ENCODE measurements at places on chromosomes 13 and 19.

DNA sequence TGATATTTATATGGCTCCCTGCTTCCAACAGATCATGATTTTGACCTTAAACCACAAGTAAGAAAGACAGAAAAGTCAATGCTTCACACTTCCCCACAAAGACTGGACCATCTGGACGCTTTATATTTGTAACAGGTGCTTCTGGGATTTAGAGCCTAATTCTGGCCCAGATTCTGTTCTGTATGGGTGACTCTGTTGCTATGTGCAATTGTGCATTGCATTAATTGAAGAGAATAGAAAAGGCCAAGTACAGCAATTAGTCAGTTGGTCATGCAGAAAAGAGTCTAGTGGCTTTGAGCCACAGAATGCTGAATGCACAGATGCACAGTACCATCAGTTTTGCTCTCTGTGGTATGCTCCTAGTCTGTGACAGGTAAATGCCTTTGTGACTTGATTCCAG is 657.4 kb upstream of the ATXN8OS start:
- DNase-seq = no peak

GRCh38 chr19:47073574-47073973 is 25.1 kb upstream of the TMEM160 start:
- no peak for DNase-seq

DNA sequence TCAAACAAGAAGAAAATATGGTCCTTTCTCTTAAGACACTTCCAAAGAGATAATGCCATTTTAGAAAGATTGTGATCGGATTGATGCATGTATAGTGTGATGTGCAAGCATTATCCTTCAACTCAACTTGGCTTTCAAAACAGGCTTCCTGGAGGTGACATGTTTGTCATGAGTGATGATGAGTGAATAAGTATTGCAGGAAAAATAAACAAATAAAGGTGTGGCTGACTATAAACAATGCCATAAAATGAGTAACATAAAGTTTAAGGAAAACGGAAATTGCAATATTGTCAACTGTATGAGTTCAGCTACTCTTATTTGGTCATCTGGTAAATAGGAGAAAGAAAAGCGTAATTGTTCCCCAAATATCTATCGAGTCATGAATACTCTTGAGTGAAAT is 1283.7 kb downstream of the PCDH9 start:
- DNase-seq = no peak

- DNase-seq = no peak
Measured at GRCh38 chr13:75635828-75636435, at the start of gene LMO7. LMO7 (plus strand) TSS chr13:75636330; CDS start chr13:75636658, 328 bp downstream.

GRCh38 chr19:49331616-49332055 is 3.6 kb upstream of the CD37 start:
- DNase-seq = no peak

GRCh38 chr19:8615813-8616596 is 5.5 kb upstream of the ADAMTS10 start:
- DNase-seq = no peak

DNA sequence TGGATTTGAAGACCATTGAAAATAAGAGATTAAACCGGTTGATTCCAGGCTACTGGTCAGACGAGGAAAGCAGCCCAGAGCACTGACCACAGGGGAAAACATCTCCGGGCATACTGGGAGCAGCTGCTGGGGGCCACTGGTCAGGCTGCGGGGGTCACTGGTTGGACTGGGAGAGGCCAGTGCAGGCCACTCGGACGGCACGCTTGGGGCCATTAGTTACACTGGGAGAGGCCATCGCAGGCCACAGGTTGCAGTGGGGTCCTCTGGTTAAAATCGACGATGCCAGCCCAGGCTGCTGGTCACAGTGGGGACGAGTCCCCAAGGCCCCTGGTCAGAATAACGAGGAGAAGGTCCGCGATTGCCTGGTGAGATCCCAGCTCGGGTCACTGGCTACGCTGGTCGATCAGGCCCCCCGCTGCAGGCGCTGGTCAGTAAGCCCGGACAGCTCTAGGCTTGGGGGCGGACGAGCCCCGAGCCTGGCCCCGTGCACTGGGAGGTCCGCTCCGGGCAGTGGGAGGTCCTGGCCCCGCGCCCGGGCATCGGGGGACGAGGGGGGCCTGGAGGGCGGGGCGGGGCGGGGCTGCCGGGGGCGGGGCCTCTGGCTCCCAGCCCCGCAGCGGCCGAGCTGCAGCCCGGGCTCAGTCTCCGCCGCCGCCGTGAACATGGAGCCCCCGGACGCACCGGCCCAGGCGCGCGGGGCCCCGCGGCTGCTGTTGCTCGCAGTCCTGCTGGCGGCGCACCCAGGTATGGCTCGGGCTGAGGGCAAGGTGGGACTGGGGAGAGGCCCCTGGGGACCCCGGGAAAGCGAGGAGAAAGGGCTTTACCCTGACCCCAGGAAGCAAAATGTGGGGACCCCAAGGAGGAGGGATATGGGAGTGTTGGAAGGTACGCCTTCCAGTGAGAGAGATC is at the start of gene BCAM:
TSS of gene BCAM (plus strand) at position 641 of the 909 bp plus-strand sequence. CDS start at position 663, 22 bp downstream.
- no peak for DNase-seq

DNA sequence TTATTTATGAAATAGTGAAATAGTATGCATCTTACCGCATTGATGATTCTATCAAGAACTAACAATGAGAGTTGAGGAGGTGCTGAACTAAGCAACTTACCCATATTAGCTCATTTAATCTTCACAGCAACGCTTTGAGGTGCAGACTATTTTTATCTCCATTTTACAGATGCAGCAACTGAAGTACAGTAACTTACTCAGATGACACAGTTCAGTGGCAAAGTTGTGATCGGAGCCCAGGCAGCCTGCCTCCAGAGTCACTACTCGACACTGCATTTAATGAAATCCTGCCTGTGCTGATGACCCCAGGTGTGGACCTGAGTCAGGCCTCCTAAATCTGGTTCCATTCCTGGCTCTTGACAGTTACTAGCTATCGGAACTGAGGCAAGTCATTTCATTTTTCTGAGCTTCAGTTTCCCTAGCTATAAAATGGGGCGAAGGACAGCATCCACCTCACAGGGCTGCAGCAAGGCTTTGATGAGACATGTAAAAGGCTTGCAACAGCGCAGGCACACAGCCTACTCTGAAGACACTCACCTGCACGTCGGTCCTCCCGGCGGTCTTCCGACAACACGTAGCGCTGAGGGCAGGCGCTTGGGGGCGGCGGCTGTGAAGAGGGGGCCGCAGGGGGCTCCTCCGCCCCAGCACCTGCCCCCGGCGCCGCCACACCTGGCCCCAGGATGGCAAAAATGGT is 1.5 kb downstream of the MYPOP start:
- no peak for DNase-seq

DNA sequence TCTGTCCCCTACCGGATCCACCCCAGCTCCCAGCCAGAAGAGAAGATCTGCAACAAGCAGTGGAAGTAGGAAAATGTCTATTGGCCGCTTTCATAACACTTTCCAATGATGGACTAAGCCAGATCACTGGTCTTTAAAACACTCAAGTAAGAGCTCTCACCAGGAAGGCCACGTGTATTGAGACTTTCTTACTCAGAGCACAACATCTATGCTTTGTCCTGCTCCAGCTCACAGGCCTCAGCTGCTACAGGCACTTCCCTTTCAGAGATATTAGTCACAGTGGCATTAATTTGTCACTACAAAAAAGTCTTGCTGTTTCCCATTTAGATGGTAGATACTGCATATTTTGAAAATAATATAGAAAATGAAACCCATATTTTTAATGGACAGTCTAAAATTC is 164.2 kb downstream of the ABCC4 start:
- no peak for DNase-seq

DNA sequence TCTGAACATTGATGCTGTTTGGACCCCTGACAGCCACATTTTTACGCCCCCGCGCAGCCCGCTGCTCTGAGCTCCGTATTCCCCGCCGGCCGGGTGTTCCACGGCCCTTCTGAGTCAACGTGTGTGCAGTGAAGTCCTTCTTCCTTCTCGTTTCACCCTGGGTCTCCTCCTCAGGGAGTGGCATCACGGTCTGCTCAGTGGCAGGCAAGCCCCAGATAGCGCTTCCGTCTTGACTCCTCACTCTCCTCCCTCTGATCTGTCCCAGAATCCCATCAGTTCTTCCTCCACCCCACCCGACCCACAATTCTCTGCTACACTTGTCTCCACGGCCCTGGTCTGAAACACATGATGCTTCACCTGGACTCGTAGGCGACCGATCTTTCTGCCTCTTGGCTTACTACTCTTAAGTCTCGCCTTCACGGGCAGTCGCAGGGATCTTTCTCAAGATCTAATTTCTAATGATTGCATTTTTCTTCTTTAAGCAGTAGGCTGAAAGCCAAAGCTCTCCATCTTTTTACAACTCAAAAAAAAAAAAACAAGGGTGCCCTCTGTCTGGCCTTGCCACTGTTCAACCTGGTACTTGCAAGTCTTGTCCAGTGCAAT is 33.9 kb downstream of the CCNE1 start:
- no peak for DNase-seq

- DNase-seq = no peak
Measured at GRCh38 chr13:86882835-86883234, 788.3 kb upstream of the SLITRK5 start.

GRCh38 chr19:47036097-47036651 is 12.2 kb downstream of the TMEM160 start:
- no peak for DNase-seq

DNA sequence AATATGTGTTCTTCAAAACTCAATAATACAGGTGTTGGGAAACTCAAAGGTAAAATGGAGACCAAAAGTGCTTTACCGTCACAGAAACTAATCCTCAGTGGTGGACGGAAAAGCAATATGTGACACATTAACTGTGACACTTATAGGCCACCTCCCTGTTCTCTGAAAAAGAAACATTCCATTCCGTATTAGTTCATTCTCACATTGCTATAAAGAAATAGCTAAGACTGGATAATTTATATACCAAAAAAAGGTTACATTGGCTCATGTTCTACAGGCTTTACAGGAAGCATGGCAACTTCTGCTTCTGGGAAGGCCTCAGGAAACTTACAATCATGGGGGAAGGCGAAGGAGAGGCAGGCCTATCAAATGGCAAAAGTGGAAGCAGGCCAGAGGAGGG is 435.3 kb upstream of the HTR2A start:
- DNase-seq = no peak

GRCh38 chr19:4385291-4386040 is 14.9 kb downstream of the SH3GL1 start:
- no peak for DNase-seq

DNA sequence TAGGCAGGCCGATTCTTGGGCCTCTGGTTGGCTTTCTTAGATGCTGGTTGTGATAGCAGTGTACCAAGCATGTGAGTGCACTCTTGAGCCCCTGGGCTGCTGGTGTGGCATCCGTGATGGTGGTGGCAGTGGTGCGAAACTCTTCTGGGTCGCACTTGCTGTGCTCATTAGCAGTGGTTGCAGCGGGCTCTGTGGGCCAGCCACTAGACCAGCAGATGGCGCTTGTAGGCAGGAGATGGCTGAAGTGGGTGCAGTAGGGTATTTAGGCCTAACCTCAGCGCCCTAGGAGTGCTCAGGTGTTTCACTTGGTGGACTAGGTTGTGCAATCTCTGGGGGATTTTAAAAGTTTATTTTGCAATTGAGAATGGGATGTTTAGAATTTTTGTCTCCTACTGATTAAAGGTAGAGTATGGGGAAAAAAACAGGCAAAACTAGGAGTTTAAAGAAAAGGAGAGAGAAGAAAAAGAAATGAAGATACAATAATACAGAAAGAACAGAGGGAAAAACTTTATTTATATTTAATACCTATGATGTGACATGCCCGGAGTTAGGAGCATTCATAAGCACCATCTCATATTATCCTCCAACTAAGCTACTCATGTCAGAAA is 4.3 kb upstream of the ZNF17 start:
- DNase-seq = no peak

DNA sequence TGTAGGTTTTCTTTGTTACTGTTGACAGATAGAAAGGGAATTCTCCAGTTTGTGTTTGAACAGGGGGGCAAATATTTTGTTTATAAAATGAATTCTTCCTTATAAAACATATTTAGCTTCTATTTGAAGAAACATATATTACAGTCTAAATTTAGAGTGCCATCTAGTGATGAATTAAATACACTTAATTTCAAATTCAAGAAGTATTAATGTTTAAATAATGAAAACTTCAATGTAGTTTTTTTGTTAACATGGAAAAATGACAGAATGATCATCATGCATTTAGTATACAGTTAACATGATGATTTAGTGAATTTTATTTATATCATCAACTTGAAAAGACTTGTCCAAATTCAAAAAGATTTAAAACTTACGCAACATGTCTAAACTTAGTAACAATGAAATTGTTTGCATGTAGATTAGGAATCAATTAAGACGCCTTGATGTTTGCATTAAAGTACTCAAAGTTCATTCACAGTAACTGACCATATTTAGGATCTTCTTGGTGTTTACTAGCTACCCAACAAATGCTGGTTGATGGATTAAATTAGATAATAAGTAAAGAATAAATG is 765.9 kb upstream of the SLITRK1 start:
- DNase-seq = no peak

- DNase-seq = no peak
Measured at GRCh38 chr19:50324331-50324730, 4.8 kb downstream of the KCNC3 start.

DNA sequence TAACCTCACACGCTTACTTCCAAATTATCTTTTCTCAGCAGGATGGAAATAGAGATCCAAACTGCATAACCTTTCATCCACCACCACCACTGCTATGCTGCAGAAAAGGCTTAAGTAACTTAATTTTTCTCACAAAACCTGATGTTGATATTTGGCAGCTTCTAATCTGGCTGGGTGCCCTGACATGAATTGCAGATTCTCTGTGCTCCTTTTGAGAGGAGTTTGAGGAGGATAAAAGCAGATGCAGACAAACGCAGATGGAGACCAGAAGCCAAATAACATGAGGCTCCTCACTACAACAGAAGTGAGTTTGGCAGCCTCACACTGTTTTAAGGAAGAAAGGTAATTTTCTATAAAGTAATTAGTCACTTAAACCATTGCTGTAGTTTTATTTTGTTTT is 646.2 kb upstream of the ATXN8OS start:
- DNase-seq = no peak

DNA sequence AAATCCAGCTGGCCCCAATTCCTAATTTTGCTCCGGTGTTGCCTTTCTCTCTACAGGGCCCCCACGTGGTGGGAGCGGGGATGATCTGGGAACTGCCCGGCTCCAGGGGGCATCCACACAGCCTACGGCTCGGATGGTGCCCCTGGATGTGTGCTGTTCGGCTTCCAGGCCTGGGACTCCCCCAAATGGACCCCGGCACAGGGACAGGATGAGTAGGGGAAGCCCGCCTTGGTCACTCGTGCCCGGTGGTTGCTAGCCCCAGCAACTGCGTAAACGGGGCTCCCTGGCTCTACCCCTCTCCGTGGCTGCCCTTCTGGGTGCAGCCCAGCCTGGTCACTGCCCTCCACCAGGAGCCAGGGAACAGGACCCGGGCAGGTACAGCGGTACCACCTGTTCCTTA is 111.5 kb downstream of the TEX26 start:
- no peak for DNase-seq

DNA sequence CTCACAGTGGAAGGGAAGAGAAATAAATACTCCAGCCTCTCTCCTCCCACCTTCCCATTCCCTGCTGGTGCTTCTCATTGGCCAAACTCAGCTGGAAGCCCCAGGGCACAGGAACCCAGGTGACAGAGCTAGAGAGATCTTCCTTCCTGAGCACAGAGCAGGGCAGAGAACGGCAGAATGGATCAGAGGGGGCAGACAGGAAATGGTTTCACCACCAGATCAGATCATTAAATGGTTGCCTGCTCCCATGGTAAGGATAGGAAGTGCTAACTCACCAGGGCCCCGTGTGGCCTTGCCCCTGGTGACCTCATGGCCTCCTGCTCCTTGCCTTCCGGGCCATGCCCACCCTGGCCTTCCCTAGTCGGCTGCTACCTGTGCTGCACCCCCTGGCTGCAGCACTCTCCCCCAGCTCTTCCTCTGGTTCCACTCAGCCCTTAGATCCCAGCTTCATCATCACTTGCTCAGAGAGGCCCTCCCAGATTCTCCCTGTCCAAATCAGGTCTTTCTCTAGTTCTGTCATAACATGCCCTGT is 108.7 kb downstream of the DPF1 start:
- no peak for DNase-seq
